CD4-positive, alpha-beta T cell treated with Interleukin-2 at 100 ng/mL for 4 hours (primary cell): ENCODE measurements at places on chromosomes 7 and 10.

- DNase-seq = no peak
Measured at GRCh38 chr10:94024407-94024806, 30.7 kb downstream of the PLCE1 start.

GRCh38 chr7:25988640-25989039, 163.4 kb upstream of the NFE2L3 start:
- DNase-seq = no peak

DNA sequence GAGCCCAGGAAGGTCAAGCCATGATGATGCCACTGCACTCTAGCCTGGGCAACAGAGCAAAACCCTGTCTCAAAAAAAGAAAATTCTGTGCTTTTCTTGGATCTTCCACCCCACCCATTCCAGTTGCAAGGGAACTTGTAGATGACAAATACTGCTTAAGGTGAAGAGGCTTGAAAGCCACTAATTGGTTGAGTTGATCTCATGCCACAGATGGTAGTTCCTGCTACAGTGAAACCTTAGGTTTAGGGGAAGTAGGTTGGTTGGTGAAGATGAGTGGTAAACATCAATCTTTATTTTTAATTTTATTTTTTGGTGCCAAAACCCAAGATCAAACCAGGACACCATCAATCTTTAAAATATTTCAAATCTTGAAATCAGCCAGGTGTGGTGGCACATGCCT, 2.9 kb upstream of the GDI2 start:
- DNase-seq = no peak

GRCh38 chr7:152654971-152655370, 21.0 kb downstream of the XRCC2 start:
- no peak for DNase-seq

DNA sequence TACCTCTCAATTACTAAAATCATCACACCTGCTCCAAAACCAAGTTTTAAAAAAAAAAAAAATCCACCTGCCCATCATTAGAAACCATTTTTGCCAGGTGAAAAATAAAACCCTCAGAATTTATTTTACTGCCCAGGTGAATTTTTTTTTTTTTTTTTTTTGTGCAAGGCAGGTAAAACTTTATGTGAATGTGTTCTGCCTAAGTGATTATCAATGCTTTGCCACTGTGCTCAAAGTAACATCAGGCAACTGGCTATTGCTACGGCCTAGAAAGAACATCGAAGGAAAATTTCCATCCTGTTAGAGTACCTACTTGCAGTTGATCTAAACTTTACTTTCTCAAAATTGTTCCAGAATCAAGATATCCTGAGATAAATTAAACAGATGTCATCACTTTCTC, 512.1 kb downstream of the PARD3 start:
- DNase-seq = no peak

DNA sequence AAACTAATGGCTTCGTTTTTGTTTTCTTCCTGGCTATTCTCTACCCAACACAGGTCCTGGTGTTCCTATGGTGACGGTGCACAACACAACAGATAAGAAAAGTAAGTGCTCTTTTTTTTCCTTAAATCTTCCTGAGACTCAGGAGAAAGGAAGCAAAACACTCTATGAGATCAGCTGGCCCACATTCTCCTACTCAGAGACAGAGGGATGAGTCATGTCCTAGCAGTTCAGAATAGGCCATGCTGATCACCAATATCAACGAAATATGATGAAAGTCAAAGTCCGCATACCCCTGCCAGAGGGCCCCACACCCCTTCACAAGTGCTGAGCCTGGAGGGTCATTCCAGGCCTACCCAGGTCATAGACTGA, 149.2 kb downstream of the PAXIP1 start:
- no peak for DNase-seq

DNA sequence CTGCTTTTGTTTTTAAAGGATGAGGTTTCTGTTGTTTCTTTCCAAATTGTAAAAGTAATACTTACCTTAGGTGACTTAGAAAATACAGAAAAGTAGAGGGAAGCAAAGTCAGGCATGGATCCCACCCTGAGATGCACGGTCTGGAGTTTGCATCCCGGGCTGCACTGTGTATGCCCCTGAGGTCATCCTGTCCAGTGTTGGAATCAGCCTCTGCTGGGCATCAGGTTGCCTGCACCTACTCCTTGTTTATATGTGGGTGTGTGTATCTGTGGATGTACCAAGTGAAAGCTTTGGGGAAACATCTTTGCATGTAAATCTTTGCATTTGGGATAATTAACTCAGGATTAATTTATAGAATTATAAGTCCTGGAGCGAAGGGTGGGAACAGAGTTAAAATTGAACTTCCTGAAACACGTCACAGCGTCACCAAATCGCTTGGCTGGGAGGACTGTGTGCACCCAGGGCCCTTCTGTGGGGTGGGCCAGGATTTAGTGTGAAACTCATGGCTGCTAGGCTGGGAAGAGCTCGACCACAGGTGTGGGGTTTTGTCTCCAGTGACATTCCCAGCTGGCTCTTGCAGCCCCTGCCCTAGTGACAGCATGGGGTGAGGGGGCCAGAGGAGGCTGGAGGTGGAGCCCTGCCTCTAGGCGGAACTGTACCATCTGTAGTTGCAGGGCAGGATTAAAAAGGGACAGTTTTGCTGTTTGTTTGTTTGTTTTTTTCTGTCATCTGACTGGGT, 27.9 kb downstream of the GTF2IRD1 start:
- no peak for DNase-seq

- no peak for DNase-seq
Measured at GRCh38 chr7:149381245-149381644, 79.6 kb downstream of the ZNF777 start.

DNA sequence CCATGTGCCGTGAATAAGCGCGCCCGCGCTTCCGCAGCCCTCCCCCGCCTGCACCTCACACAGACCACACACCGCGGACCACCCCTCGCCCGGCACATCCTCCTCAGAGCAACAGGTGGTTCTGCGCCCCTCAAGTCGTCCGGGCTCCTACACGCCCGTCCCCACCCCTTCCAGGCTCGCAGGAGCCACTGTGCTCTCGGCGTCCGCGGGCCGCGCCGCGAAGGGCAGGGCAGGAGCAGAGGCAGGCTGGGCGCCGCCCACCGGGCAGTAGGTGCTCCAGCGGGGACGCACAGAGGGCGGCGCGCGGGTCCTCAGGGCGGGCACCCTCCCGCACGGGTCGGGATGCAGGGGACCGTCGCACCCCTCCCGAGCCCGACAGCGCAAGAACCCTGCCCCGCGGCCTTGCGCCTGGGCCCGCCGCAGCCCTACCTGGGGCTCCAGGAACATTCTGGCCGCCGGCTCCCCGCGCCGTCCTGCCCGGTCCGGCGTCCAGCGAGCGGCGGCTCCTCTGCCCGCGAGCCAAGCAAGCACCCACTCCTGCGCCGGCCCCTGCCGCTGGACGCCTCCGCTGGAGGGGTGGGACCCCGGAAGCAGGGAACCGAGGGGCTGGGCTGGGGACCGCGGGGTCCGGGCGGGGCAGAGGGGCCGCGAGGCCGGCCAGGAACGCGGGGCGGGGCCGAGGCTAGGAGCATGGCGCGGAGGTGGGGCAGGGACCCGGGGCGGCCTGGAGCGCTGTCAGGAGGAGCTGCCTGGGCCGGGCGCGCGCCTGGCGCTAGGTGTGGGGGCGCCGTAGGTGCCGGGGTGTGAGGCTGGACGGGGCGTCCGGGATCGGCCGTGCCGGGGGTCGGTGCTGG, 37.4 kb downstream of the RASGEF1A start:
- peak; percentile 43 for DNase-seq

GRCh38 chr7:24948739-24949138, 31.2 kb downstream of the OSBPL3 start:
- peak; percentile 36 for DNase-seq

DNA sequence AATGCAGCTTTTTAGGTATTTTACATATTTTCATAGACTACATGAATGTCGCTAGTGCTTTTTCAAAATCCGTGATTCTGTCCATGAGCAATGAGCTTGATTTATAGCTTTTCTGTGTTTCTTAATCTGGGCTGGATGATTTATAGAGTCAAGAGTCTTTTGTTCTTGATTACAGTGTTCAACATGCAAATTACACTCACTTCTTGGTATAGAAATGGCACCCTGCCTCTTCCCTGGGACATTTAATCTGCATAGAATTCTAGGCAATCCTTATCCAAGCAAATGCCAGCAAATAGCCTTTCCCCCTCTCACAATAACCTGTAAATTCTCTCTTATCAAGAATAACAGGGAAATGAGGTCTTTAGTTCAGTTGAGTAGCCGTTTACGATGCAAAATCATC, 246.2 kb upstream of the SEMA3C start:
- no peak for DNase-seq

DNA sequence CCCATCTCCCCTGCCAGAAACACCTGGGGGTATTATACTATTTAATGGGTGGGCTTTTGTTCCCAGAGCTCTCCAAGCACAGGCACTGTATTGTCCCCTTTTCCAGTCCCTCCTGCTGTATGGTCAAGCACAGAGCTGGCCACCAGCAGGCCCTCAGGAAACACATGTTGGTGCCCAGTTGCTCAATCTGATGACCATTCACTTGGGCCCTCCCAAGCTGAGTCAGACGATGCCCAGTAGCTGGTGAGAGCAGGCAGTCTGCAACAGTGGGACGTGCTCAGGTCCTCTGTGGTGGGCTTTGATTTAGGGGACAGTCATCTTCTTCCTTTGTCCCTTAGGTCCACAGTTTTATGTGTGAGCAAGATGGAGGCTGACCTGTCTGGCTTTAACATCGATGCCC, 11.8 kb downstream of the SFXN2 start:
- no peak for DNase-seq

- DNase-seq = no peak
Measured at GRCh38 chr7:28957064-28957750, 923 bp downstream of the TRIL start.

- DNase-seq = no peak
Measured at GRCh38 chr7:2151801-2152612, 80.7 kb downstream of the MAD1L1 start.

- no peak for DNase-seq
Measured at GRCh38 chr7:113100121-113100603, 13.5 kb upstream of the GPR85 start.
